Stimulated activated CD4-positive, alpha-beta T cell treated with anti-CD3 and anti-CD28 coated beads, TNF-alpha, amount 100 ng/mL, for 1 hour (primary cell): ENCODE measurements at places on chromosomes 11 and 22.

GRCh38 chr22:38034884-38035529, 22.2 kb upstream of the PICK1 start:
- no peak for DNase-seq

DNA sequence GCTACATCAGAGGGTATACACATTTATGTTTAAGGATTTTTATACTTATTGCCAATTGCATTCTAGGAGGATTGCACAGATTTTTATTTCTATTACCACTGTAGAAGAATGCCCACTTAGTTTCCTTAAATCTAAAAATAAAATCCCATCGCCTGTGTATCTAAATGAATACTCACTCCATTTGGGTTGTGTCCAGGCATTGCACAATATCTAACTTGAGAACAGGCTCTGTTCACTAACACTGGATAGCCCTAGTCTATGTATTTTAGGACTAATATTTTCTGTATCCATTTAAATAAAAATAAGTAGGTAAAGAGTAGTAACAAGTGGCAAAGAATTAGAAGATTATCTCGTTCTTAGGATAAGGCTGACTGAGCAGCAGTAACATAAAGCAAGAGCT, 4.1 kb downstream of the C11orf52 start:
- no peak for DNase-seq

- no peak for DNase-seq
These were observed 40.0 kb upstream of the PTH start for GRCh38 chr11:13535819-13536218.

GRCh38 chr22:20577045-20577444, 69.6 kb downstream of the MED15 start:
- no peak for DNase-seq

- DNase-seq, result no peak
These were observed 228.1 kb upstream of the FAT3 start for GRCh38 chr11:91996526-91996925.

DNA sequence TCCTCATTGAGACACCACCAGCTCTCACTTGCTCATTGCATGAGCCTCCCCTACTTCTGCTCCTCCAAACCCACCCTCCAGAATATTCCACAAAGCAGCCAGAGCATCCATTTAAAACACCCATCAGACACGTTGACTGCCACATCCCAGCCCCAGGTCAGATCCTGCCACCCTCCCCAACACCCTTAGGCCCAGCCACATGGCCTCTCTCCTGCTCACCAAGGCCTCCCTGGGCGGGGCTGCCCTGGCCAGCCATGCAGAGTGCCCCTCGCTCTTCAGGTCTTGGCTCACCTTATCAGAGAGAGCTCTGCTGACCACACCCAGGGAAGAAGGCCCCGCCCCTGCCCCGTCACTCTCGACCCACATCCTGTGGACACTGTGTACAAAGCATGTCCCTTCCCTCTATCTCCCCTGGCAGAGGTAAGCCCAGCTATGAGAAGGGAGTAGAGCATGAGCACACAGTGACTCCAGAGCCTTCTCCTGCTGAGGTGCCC, 106.8 kb downstream of the MICAL3 start:
- DNase-seq, result no peak

- DNase-seq, result no peak
These were observed 90.8 kb upstream of the HSD17B12 start for GRCh38 chr11:43589601-43590250.
